SK-N-MC (cell line): ENCODE measurements at places on chromosomes 4 and X.
A peak's percentile ranks its signal among the peaks of the same experiment; 100 is the strongest.

DNA sequence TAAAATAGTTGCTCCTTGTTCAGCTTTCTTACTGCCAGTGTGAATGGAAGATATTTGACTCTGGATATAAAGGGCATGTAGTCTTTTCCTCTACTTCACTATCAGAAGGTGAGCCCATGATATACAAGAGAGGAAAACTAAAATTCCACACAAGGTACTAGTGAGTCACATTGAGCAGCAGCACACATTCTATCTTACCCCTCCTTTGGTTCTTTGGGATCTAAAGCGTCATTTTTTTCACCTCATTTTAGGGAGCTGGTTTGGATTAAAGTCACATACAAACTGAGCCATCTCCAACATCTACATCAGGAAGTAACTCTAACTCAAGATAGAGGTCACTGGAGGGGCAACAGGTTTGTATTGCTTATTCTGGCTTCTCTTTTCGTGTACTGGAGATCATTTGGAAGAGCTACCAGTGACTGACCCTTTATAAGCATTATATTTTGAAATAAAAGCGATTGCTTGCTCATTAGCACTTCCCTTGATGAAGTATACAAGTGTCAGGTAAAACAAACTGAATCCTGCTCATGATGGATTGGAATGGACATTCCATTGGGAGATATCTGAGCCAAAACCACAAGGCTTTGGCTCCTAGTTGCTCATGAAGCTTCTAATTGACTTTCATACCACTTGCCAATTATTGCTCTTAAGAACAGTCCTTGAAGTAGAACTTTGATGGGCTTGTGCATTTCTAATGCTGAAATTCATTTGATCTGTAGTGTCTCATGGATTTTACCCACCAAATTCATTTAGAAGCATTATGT lies 124.1 kb downstream of the SPCS3 start:
- DNase-seq = no peak

GRCh38 chr4:129371926-129372325 lies 276.0 kb downstream of the C4orf33 start:
- DNase-seq = peak; percentile 30

- no peak for DNase-seq
These were observed 26.9 kb downstream of the ZNF41 start for GRCh38 chrX:47456080-47456479.

DNA sequence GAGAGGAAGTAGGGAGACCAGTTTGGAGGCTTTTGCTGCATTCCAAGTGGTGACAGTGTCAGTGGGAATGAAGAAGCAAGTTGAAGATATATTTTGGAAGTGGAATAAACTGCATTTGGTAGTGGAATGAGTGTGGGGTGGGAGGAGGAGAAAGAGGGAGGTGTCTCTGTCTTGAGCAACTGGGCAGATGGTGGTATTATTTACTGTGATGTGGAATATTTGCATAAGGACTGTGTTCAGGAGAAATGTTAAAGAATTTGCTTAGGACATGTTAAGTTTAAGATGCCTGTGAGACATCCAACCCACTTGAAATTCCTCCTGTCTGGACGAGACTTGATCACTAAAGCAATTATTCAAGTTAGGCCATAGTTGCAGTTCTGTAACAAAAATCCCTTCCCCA lies 448.9 kb upstream of the AMOT start:
- no peak for DNase-seq

GRCh38 chr4:39124885-39125599 lies 57.3 kb upstream of the WDR19 start:
- no peak for DNase-seq

DNA sequence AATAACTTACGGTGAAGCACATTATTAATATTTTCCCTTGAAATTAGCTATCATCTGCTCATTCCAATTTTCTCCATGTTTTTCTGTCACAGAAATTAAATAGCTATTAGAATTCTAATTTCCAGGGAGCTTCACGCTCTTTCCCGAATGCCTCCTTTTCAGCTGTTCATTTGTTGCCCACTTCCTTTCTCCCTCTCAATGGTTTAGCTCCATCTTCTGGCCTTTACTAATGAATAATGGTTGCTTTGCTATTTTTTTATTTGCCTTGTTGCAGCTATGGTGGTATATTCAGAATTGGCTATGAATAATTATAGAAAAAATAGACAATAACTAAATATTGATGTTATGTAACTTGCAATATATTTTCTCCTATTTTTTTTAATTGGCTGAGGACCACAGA lies 70.5 kb downstream of the GRIA2 start:
- no peak for DNase-seq

GRCh38 chrX:63581398-63581797 lies 203.6 kb downstream of the ARHGEF9 start:
- DNase-seq = no peak

- DNase-seq = no peak
These were observed 11.0 kb downstream of the LHFPL1 start for GRCh38 chrX:112668476-112669409.

- no peak for DNase-seq
These were observed 68.8 kb upstream of the GRIA2 start for GRCh38 chr4:157151711-157152110.

GRCh38 chrX:19624739-19625138 lies 109.4 kb upstream of the MAP3K15 start:
- DNase-seq = no peak

DNA sequence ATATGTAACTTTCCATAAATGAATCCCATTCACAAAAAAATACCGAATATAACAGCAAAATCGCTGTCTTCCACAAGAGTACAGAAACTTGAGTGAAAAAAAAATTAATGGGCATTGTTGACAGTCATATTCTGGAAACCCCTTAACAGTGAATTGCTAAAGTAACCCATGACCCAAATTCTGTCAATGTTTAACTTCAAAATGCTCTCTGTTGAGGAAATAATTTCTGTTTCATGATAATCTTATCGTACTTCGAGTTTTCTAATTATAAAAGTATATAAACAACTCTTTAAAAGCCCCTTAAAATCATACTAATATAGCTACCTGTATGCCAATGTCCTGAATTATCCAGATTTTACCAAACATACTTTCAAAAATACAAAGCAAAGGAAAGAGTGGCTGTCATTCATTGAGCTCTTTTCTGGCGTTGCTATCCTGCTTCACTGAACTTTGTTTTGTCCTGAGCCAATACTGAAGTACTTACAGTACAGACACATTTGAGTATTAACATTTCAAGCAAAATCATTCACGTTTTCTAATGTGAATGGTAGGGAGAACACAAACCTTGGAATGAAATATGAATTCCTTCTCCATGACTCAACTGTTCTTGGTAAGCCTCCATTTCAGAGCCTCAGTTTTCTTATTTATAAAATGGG lies 2.4 kb downstream of the XAGE3 start:
- no peak for DNase-seq

DNA sequence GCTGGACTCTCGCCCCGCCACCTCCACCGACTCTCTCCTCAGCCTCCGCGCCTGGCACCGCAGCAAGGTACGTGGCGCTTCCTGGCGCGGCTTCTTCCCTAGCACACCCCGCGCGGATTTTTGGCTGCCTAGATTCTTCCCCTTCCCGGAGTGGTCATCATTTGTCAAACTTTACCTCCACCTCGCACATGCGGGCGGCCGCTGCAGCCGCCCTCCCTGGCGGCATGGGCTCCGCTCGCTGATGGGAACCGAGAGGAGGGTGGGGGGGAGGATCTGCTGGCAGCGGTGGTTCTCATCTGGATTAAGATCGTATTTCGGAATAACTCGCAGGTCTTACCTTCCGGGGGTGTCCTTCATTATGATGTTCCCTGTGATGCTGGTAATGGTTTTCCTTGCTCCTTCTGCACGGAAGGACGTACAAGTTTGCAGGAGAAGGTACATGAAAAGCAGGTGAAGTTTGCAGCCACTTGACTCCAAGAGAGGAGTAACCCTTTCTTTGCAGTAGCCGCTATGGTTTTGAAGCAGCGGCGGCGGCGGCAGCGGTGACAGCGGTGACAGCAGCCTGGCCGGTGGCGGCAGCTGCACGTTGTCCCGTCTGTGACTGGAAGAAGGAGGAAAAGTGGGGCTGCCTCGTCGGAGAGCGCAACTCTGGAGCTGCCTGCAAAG lies 2183.9 kb upstream of the TENM3 start:
- no peak for DNase-seq

GRCh38 chr4:187139141-187139540 lies 415.5 kb upstream of the FAT1 start:
- DNase-seq = no peak

DNA sequence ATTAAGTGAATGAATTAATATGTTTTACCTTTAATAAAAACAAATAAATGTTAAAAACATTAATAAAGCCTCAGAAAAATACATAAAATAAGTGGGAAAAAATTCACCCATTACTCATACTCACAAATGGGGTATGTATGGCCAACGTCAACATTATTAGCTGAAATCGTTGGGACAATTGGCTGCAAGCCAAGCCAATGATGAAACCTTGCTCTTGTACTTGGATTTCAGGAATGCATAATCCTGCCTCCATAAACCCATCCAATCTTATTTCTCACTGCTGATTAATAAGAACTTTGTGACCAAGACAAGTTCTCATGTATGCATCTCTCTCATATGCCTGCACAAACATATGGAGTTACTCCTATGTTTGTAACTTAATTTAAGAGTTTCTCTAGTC lies 35.3 kb upstream of the ADAMTS3 start:
- no peak for DNase-seq

DNA sequence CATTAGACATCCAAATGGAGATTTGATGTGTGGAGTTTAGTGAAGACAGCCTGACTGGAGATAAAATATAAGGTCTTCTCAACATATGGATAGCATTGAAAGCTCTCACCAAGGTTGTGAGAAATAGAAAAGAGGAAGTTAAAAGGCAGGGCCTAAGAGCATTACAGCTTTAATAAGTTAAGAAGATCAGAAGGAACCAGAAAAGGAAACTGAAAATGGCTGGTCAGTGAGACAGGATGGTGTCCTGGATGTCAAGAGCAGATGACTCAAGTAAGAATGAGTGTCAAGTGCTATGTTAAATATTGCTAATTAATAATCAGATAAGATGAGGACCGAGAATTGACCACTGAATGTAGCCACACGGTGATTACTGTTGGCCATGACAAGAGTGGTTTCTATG lies 642.9 kb downstream of the STPG2 start:
- no peak for DNase-seq

GRCh38 chrX:104137496-104137895 lies 19.3 kb downstream of the SLC25A53 start:
- DNase-seq = no peak

- no peak for DNase-seq
These were observed 44.4 kb downstream of the UGT2A3 start for GRCh38 chr4:68907245-68907644.

GRCh38 chrX:74280759-74281158 lies 23.2 kb upstream of the ZCCHC13 start:
- DNase-seq = no peak

DNA sequence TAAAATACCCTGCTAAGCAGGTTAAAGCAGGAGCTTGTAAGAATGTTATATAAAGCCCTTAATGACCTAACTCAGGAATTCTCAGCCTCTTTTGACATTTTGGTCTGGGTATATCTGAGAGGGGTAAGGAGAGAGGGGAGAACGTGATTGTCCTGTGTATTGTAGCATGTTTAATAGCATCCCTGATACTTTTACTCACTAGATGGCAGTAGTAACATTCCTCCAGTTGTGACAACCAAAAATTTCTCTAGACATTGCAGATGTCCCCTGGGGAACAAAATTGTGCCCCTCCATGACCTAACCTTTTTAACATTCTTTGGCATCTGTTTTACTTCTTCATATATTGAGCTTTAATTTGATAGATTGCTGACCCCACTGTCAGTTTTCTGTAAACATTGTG lies 17.9 kb downstream of the SMARCA5 start:
- no peak for DNase-seq

DNA sequence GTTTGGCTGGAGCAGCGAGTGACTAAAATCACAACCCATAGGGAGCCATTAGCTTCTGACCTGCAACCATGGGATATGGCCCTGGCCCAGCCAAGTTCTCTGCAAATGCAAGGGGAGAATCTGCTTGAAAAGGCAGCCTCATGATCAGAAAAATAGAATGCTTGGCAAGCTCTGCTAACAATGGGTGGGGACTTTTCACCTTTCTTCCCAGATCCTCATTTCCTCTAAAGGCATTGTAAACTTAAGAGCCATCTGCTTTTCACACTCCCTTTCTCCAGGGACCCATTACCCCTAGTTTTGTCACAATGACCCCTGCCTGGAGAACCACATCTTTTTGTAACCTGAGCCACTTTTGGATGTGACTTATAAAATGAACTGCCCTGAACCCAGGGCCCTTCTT lies 104.3 kb downstream of the PARM1 start:
- DNase-seq = no peak

- no peak for DNase-seq
These were observed 224.1 kb downstream of the PPP3CA start for GRCh38 chr4:101123231-101123630.

DNA sequence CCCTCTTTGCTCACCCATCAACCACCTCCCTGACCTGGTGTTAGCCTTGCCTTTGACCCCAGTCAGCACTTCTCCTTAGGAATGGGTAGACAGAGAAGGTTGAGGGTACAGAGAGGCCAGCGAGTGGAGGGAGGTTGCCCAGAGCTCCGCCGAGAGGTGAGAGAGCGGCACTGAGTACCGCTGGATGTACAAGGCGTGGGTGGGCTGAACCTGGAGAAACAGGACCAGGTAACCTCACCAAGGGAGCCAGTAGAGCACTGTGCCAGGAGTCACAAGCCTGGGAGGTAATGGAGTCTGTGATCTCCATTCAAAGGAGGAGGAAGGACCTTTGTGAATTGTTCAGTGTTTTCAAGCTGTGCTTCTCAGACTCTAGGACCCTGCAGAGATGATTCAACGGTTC lies 256.2 kb downstream of the EVC2 start:
- DNase-seq = no peak

DNA sequence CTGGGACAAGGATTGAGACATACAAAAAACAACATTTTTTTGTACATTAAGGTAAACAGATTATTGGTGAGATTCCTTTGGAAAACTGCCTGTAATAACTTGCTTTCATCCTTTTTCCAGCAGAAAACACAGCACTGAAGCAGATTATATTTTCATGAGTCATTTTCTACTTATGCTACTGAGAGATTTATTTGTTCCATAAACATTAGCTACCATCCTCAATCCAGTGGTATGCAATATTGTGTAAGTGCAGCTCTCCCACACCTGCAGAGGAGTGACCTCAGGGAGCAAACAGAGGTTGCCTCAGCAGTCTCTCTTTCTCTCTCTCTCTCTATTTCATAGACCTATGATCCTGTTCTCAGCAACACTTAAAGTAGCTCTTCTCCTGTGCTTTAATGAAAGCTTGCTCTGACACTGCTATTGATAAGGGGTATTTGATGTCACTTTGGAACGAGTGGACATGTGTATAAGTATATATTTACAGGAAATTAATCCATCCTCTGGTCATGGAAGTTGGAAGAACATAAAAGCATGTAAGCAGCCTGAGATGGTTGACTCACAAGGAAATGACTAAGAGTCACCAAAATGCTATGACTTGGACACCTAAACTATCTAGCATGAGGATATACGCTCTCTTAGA lies 163.7 kb upstream of the SPANXC start:
- no peak for DNase-seq

DNA sequence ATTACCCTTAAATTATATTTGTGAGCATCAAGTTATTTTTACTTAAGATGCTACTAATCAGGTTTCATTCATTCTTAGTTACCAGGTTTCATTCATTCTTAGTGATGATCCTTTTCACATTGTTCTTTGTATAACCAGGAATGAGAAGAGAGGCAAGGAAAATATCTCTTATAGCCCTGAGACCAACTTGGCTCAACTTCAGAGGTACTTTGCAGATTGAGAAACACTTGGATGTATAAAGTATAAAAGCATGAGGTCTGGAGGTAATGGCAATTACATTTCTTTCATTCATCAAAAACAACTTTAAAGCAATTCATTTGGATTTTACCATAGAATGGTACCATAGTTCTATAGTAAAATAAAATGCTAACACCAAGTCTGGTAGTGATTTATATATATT lies 231.0 kb downstream of the PRDM5 start:
- DNase-seq = no peak

GRCh38 chrX:93874554-93874953 lies 200.5 kb downstream of the FAM133A start:
- peak; percentile 12 for DNase-seq
